ENCODE measurements at places on chromosomes 4 and X.

- DNase-seq, result no peak
These were observed 116.1 kb downstream of the SHROOM3 start for GRCh38 chr4:76550966-76551780.

- no peak for DNase-seq
These were observed 5.5 kb upstream of the PAGE1 start for GRCh38 chrX:49701323-49701722.

DNA sequence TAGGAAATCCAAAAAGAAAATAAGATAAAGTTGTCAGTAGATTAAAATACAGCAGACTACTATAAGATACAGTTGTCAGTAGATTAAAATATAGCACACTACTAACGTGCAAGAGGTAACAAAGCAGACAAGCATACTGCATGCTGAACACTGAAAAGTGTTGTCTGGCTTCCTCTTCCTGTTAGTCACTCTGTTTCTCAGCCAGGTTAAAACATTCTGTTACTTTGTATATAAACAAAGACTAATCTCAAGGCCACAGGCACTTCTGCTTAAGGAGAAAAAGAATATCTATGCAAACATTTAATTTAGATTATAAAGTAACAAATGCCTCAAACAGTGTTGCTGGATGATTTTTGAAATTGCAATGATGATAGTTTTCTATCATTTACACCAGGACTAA is 41.0 kb upstream of the SCD5 start:
- DNase-seq, result no peak

GRCh38 chr4:74948236-74948635 is 15.3 kb downstream of the PARM1 start:
- DNase-seq, result no peak

DNA sequence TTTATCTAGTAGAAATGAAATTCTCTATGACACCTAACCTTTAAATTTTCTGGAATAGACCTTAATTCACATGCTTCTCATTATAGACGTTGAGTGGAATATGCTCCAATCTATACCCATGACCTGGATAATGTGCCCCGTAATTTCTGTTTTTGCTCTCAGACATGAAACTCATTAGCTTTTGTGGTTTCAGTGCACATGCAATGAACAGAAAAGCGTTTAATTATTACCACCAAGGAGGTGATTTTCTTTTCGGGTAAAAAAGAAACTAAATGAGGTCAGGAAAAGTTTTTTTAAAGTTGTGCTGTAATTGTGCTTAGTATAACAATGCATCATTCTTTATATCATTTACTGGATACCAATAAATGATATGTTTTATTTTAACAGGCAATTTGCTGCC is 1703.9 kb upstream of the TENM3 start:
- no peak for DNase-seq

DNA sequence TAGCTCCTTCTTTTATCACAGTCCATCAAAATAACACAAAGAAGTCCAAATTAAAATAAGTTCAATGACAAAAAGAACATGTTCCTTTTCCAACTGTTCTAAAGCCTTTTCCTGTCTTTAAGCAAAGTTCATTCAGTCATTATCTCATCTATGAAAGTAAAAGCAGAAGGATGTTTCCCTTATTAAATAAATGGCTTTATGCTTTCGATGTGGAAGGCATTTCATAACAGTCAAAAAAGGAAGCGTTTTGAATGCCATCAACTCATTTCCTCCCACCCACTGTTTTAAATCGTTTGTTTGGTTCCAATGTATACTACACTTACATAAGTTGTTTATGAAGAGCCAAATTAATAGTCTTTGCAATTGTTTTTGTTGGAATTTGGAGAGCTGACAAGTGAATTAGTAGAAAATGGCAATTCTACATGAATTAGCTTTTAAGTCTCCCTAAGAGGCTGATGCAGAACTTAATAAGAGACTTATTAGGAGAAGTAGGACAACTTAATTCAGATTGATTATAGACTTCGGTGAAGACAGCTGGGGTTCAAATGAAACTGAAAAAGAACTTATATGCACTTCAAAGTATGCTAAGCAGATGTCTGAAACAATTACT is 392.6 kb upstream of the FTHL17 start:
- DNase-seq, result no peak

All from fibroblast of skin of back (primary cell).